ENCODE measurements at places on chromosomes 6 and 20.

GRCh38 chr6:43978473-43979346 is 148.5 kb downstream of the MRPL14 start:
- peak; percentile 45 for DNase-seq

GRCh38 chr6:2763345-2763841 is 1.8 kb upstream of the WRNIP1 start:
- DNase-seq, result no peak

DNA sequence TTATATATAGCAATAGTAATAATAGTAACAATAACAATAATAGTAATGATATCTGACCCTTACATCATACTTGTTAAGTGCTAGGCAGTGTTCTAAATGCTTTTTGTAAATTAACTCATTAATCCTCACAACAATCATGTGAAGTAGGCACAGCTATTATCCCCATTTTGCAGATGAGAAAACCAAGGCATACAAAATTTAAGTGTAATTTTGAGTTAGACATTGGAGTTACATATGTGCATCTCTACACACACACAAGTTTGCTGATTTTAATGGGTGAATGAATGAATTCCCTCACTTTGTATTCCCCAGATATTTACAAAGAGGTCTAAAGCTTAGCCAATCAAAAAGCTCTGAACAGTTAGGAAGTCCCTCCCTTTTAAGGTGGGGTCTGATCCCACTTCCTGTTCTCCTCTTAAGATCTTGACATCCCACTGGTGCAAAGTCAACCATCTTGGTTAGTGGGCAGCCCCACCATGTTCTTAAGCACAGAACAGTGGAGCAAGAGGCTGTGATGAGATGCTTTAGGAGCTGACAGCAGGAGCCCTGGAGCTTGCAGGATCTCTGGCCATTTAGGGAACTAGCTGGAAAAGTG is 85.3 kb upstream of the FOXP4 start:
- no peak for DNase-seq

DNA sequence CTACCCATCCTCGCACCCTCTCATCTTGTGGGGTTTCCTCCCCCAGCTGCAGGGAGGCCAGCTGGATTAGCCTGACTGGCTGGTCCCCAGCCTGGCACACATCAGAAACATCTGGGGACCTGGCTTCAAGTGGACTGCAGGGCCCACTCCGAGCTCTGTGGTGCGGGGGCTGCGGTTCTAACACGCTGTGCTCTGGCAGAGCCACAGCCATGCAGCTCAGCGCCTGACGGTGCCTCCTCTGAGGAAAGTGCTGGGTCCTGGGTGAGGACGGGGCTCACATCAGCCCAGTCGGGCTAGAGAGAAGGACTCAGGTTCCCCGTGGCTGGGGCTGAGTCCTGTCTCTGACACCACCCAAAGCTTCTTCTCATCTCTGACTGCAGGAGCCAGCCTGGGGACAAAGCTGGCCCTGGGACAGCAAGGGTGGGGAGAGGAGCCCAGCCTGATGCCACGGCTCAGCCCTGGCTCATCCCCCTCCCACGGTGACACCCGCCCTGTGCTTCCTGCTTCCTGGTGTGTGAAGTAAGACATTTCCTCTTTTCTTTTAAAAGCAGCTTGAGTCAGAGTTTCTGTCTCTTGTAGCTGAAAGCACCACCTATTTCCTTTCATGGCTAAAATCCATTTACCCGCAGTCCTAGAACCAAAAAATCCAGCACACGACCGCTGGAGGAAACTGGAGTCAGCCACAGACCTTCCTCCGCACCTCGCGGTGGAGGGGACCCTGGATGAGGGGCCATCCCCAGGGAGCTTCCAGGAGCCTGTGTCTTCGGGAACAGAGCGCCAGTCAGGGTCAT is 127.4 kb upstream of the AFDN start:
- peak; percentile 81 for DNase-seq

DNA sequence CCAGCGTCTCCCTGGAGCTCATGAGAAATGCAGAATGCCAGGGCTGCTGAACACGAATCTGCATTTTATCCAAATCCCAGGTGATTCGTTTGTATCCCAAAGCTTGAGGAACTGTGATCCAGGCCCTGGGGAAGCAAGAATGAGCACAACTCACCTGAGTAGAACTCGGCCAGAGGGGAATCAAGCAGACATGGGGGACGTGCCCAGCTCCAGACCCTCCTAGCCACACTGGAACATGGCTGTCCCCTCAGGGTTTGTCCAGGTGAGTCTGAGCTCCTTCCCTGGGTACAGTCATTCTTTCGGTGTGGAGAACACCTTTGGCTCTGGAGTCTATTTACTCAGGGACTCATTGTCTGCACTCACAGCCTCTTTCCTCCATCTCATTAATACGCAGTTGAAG is 13.3 kb downstream of the NKX2-2 start:
- no peak for DNase-seq

DNA sequence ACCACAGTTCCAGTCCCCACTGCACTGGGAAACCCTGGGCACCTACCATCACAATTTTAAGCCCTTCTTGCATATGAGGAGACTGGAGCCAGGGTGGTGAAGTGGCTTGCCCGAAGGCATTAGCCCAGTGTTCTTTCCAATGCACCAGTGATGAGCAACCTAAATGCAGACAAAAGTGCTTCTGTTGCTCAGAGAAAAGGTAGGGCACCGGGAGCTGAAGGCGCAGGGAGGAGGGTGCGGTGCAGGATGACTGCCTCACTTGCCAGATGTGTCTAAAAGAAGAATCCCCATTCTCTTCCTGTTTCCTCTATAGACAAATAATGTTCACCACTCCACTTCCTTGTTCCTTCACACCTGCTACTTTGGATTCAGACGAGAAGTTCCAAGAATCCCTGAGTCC is 86.5 kb downstream of the QRSL1 start:
- DNase-seq, result peak; percentile 62

DNA sequence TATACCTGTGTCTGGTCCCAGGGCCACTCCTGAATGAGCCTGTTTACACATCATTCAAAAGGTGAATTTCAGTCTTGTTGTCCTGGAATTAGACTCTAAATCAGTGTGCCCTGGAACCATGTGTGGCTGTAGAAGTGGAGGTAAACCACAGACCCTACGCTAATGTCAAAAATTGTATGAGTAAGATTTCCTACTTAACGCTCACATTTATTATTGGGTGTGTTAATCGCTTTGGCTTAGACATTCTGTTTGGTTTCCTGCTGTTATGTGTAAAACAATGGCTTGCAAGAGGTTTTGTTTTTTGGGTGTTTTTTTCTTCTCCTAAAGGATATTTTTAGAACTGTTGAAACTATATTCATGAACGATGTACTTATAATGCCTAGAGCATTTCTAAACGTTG is 19.3 kb downstream of the PLCB1 start:
- no peak for DNase-seq

DNA sequence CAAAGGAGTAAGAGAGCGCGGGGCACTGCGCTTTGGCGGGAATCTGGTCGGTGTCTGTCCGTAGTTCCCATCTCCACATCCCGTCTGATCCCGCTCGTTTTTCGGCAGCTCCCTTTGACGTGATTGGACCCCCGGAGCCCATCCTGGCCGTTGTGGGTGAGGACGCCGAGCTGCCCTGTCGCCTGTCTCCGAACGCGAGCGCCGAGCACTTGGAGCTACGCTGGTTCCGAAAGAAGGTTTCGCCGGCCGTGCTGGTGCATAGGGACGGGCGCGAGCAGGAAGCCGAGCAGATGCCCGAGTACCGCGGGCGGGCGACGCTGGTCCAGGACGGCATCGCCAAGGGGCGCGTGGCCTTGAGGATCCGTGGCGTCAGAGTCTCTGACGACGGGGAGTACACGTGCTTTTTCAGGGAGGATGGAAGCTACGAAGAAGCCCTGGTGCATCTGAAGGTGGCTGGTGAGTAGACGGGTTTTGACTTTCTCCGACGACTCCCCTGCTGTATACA is 1.4 kb downstream of the BTN1A1 start:
- DNase-seq, result peak; percentile 60

DNA sequence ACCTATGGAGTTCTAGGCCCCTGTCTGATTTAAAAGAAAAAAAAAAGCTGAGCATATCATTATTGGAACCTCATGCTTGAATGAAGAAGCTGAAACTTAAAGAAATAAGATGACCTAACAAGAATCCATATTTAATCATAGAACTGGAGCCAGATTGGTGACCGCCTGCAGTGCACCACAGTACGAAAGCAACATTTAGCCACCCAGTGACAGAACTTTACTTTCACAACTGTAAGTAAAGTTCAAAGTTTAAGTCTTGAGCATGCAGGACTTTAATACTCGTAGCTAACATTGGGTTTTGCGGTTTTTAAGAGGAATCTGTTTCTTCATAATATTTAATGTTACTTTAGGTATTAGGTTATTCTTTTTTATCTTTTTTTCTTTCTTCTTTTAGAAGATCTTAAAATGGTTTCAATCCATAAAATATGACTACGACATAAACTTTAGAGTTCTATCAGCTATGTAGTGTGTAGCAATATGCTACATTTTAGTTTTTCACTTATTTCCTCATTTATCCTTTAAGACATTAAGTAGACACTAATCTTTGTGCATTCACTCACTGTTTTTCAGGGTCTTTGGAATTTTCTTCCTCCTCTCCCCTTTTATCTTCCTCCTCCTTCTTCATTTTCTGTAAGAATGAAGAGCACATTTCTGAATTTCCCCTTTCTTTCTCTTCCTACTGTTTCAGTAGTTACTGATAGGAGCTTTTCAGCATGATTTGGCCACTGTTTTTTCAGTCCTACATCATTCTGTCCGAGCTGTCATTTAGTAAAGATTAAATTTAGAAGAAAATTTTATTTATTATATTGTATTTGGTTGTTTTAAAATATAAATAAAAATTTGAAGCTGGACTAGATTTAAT is 514.1 kb downstream of the GRIK2 start:
- no peak for DNase-seq

DNA sequence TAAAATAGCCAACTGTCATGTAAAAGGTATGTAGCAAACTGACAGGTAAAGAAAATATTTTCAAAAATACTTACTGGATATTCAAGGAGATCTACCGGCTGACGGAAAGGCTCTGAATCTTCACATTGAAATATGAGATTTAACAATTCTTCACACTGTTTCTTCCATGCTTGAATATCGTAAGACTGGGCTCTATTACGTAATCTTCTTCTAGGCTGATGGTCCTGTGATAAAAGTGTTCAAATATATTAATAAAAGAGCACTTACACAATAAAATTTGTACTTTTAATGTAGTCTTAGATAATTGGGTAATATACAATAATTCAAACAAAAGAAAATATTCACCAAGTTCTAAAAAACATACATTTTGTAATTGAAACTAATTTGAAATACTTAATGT is 87.4 kb downstream of the IRAK1BP1 start:
- DNase-seq, result no peak

GRCh38 chr6:162337412-162337811 is 390.2 kb downstream of the PRKN start:
- no peak for DNase-seq

DNA sequence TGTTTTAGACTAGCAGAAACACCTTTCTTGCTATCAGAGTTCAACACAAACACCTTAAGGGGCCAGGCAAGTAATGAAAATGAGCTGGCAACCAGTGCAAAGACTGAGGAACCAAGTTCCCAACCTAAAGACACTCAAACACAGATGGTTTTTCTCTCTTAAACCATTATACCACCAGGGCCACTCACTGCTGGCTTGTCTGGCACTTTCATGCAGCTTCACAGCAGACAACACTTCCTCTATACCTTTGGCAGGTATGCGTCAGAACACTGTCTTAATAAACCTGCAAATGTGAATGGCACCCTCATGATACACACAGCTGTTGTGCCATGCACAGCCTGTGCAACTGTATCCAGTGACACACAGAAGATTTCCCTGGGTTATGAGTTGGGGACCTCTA is 41.6 kb downstream of the NFATC2 start:
- no peak for DNase-seq

GRCh38 chr6:170053966-170054661 is 236.8 kb downstream of the DLL1 start:
- peak; percentile 21 for DNase-seq

DNA sequence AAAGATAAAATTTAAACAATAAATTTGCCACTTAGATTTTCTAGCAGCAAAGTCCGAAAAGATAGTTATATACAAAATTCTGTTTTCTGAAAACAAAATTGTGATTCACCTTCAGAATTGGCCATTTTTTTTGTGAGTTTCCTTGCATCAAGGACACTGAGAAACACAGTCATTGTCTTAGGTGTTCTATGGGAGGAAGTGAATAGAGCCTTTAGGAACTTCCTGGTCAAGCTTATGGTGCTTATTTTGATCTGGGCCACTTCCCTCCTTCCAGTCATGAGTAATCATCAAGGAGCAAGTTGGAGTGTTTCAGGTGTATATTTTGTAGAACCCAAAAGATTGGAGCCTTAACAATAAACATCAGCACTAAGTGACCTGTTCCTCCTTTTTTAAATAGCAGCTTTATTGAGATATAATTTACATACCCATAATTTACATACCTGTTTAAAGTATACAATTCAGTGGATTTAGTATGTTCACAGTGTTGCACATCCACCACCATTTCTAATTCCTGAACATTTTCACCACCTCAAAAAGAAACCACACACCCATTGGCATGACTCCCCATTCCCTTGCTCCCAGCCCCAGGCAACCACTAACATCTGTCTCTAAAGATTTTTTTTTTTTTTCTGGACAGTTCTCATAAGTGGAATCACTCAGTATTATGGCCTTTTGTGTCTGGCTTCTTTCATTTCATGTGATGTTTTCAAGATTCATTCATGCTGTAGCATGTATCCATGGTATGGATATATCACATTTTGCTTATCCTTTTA is 17.6 kb downstream of the TMEM74B start:
- no peak for DNase-seq

DNA sequence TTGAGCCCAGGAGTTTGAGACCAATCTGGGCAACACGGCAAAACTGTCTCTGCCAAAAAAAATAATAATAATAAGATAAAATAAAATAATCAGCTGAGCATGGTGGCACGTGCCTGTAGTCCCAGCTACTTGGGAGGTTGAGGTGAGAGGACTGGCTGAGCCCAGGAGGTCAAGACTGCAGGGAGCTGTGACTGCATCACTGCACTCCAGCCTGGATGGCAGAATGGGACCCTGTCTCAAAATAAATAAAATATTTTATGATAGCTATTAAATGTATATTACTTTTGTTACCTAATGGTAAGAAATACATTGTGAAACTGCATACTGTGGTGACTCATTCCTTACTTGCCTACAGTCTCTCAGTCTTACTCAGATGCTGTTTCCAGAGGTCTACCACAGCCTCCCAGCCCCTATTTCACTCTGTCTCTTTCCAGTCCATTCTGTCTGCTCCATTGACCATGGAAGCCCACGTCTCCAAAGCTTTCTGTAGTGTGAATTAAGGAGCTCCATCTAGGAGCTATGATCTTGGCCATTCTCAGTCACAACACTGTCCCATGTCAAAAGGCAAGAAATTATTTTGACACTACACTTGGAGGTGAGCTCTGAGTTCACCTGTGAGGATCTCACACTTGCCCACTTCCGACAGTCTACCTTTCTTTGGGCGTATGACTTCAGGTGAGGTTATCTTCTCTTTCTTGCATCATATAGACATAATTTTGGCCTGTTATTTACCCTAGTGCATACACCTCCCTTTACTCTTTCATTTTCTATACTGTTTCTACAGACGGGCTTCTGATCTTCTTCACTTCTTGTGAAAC is 22.4 kb upstream of the SNX9 start:
- DNase-seq, result no peak

- DNase-seq, result no peak
These were observed 318.9 kb downstream of the BTBD9 start for GRCh38 chr6:38320843-38321242.

GRCh38 chr6:91566467-91566866 is 979.6 kb upstream of the MAP3K7 start:
- no peak for DNase-seq
